ENCODE measurements at places on chromosomes 6 and 20. TPM values are rescaled to one million over a fixed set of nuclear protein-coding genes. Genes with fewer than 3 reads are reported as not detected.

- DNase-seq = no peak
Observed at GRCh38 chr6:160951187-160952030, 40.2 kb upstream of the MAP3K4 start.

DNA sequence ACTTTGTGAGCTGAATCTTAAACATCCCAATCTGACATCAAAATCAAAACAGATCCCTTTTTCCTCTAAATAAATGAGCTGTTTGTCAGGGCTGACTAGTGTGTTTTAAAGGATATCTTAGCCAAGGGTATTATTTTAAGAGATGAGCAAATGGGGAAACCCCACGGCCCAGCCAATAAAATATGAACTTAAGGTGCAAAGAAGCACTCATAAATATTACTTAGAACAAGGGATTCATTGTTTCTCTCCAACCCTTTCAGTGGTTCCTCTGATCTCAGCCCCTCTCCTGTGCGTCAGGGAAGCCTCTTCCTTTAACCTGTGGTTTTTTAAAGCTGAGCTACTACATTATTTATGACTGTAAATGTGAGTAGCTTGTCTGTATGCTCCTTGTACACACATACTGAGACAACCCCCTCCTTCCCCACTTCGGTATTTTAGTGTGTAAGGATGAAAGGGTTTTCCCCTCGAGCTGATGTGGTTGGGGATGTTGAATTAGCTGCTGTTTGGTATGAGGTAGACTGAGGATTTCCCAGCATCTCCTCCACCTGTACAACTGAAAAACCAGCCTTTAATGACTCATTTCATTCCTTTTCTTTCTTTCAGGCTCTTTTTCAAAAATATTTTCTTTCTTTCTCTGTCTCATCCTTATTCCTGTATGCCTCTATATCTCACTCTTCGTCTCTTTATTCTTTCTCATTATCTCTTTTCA, 6.5 kb downstream of the BMP5 start:
- DNase-seq = no peak

The EYA2 gene
- 9.1 TPM for total RNA-seq

DNA sequence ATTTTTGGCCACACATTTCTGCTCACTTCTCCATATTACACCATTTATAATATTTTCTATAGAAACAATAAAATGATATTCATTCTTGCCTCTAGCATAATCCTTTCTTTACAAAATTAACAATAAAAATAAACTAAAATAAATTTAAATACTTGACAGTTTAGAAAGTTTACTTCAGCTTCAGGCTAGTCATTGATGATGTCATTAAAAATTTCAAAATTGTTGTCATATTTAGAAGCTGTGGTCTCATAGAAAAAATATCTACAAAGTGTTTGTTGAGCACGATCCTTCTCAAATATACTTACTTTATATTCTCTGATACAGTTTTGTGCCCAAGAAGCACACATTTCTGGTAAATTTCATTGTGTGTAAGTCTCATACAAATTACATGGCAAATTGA, 717.4 kb upstream of the CITED2 start:
- no peak for DNase-seq

DNA sequence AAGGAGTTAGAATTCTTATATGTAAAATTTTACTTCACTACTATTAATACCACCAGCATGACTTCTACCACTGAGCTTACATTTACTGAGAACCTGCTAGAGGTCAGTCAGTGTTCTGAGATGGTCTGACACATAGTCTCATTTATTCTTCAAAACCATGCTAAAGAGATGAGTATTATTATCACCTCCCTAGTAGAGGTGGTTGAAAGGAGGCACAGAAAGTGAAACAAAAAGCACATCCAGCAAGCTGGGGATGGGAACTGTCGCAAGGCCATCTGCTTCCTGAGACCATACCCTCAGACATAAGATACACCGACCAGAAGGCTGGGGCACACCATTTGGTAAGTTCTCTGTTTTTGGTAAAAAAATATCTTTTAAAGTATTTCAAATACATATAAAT, 137.7 kb downstream of the INSM1 start:
- no peak for DNase-seq

- peak; percentile 75 for DNase-seq
Observed at GRCh38 chr20:62752181-62752670, 43.6 kb downstream of the NTSR1 start.

The ENPP5 gene
- 1.0 TPM for total RNA-seq

The SIRPD gene
- not detected for total RNA-seq

The CALHM4 gene
- not detected for total RNA-seq

- DNase-seq = no peak
Observed at GRCh38 chr6:24972311-24972958, 36.7 kb upstream of the RIPOR2 start.

- no peak for DNase-seq
Observed at GRCh38 chr20:16555754-16556153, 17.5 kb downstream of the KIF16B start.

- DNase-seq = no peak
Observed at GRCh38 chr6:19714434-19715166, 122.6 kb upstream of the ID4 start.

The ISM1 gene
- 25.8 TPM for total RNA-seq

DNA sequence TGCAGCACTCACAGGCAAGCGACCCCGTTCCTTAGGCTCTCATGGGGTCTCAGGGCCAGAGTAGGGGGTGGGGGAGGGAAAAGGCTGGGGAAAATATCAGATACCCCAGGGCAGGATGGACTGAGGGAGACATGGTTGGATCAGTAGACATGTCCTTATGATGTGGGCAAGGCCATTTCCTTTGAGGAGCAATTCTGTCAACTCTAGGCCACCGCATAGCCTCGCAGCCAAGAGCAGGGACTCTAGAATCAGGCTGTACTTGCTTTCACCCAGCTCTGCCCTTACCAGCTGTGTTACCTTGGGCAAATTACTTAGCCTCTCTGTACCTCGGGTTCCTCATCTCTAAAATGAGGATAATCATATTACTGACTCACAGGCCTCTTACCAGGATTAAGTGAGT, 2.2 kb upstream of the MAPK13 start:
- DNase-seq = no peak

- peak; percentile 13 for DNase-seq
Observed at GRCh38 chr6:36376183-36376582, 11.3 kb downstream of the ETV7 start.

- no peak for DNase-seq
Observed at GRCh38 chr20:56245761-56246160, 2.8 kb upstream of the MC3R start.

DNA sequence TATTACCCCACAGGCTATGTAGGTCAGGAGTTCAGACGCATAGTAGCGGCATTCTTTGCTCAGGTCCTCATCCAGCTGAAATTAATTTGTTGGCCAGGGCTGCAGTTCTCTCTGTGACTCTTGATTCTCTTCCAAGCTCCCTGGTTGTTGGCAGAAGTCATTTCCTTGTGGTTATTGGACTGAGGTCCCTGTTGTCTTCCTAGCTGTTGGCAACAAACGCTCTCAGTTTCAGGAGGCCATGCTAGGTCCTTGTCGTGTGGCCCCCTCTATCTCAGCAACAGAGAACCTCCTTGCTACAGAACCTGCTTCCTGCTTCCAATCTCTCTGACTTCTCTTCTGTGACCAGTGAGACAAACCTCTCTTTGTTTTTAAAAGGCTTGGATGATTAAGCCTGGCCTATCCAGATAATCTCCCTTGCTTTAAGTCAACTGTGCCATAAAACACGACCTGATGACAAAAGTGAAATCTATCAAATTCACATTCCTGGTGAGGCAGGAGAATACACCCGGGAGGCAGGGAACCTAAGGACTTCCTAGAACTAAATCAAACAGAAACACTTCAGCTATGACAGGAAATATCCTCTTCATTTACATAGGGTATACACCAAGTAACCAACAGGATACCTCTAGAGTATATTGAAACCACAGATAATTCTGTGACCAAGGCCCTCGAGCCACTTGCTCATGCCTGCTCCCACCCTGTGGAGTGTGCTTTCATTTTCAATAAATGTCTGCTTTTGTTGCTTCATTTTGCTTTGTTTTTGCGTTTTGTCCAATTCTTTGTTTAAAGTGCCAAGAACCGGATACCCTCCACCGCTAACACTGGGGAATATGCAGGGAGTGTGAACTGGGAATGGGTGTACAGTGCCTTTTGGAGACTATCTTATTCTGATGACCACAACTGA, 196.0 kb downstream of the BTBD3 start:
- no peak for DNase-seq

DNA sequence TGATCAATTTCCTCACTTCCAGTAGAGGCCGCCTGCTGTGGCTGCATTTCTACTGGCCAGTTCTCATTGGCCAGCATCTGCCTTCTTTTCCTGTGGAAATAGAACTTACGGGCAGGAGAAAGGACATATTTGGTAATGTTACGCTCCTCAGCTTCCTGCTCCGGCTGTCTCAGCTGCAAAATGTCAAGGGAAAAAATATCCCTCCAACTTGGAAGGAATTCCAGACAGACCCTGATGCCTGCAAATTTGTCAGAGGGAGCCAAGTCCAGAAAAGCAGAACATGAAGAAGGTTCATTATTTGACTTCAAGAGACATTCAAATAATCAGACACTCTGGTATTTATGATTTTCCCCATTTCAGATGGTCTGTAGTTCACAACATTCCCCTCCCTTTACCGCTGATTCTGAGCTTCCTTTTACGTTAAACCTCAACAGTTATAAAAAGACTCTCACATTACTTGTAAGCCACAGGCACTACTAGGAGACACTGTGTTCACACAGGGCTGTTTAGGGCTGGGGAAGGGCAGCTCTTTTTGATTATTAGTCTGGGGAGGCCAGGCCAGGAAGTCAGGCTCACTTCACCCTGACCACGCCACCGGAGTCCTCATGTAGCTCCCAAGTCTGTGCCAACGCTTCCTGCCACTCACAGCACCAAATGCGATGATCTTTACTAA, 179.6 kb upstream of the CCN2 start:
- DNase-seq = peak; percentile 90

DNA sequence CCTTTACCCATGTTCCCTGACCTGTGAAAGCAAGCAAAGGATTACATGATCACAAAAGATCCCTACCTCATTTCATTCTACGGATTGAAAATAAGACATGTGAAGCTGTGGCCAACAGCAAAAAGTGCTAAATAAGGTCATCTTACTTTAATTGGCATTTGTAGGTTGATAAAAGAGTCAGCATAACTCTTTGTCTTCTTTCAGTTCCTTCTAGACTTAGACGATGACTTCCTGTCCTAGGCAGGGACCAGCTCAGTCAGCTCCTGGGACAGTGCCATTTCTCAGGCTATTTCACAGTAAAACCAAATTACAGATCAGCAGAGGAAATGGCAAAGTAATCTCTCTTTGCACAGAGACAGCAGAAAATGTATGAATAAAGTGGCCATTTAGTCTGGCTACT, 480.7 kb downstream of the RFPL4B start:
- DNase-seq = no peak

The HLA-DQA1 gene
- 10.8 TPM for total RNA-seq

- no peak for DNase-seq
Observed at GRCh38 chr20:50959543-50960126, 1.0 kb downstream of the MOCS3 start.

- no peak for DNase-seq
Observed at GRCh38 chr20:62721511-62722370, 13.1 kb downstream of the NTSR1 start.

GRCh38 chr20:19758133-19758500, at the start of gene RIN2:
Gene RIN2, plus strand, starts transcription at chr20:19758258. Its CDS starts 131,344 bp downstream, at chr20:19889602.
- DNase-seq = no peak

DNA sequence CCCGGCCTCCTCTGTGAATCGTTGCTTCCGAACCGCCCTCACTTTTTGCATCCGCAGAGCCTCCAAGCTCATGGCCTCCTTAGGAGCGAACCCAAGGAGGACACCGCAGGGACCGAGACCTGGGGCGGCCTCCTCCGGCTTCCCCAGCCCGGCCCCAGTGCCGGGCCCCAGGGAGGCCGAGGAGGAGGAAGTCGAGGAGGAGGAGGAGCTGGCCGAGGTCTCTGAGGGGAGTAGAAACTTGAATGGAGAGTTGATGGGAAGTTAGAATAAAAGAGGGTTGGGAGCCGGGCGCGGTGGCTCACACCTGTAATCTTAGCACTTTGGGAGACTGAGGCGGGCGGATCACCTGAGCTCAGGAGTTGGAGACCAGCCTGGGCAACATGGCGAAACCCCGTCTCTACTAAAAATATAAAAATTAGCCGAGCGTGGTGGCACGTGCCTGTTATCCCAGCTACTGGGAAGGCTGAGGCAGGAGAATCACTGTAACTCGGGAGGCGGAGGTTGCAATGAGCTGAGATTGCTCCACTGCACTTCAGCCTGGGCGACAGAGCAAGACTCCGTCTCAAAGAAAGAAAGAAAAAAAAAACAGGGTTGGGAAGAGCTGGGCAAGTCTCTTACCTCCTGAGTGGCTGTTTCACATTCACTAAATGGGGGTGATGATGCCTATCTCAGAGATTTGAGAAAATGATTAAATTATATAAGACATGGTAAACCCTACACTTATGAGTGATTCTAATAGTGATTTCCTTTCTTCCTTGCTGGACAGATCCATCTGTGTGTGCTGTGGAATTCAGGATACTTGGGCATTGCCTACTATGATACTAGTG, 805 bp downstream of the MSH5 start:
- no peak for DNase-seq

GRCh38 chr6:89819336-89820130, at the start of gene MDN1:
Gene MDN1, minus strand, starts transcription at chr6:89819794. Its CDS starts 187 bp downstream, at chr6:89819607.
- peak; percentile 96 for DNase-seq

GRCh38 chr6:94163877-94164276, 744.5 kb upstream of the EPHA7 start:
- DNase-seq = no peak

DNA sequence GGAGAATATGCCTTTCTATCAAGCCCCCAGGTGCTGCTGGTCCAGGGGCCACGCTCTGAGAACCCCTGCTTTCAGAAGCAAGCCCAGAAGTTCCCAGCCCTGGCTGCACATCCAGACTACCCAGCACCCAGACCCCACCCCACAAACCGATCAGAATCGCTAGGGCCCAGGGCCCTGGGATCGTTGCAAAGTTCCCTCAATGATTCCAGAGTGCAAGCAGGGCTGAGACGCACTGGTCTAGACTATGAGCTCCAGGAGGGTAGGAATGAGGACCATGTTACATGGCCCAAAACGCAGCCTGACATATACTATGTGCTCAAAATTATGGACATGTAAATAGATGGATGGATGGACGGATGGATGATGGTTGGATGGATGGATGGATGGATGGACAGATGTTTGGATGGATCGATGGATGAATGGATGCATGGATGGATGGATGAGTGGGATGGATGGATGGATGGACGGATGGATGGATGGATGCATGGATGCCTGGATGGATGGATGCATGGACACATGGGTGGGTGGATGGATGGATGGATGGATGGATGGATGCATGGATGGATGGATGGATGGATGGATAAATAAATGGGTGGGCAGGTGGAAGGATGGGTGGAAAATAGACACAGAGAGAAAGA, 194.1 kb downstream of the PREX1 start:
- DNase-seq = no peak

DNA sequence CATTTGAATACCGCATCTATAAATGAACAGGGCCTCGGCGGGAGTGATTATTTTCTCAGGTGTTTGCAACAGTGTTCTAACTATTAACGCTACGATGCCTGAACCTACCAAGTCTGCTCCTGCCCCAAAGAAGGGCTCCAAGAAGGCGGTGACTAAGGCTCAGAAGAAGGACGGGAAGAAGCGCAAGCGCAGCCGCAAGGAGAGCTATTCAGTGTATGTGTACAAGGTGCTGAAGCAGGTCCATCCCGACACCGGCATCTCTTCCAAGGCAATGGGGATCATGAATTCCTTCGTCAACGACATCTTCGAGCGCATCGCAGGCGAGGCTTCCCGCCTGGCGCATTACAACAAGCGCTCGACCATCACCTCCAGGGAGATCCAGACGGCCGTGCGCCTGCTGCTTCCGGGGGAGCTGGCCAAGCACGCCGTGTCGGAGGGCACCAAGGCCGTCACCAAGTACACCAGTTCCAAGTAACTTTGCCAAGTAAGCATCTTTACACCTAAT, 70.9 kb downstream of the HFE start:
- DNase-seq = peak; percentile 91

- no peak for DNase-seq
Observed at GRCh38 chr6:109854541-109855308, 123.4 kb upstream of the GPR6 start.

All from posterior vena cava (tissue), 2 donors.